ENCODE measurements at places on chromosomes 1 and 21. TPM values are rescaled to one million over a fixed set of nuclear protein-coding genes. Genes with fewer than 3 reads are reported as not detected.

- no peaks in the 10 kb centered on the region for H3K27me3 ChIP-seq
- H3K4me3 ChIP-seq, result no peak overlapping the region
- H3K36me3 ChIP-seq, result no peaks in the 10 kb centered on the region
- peaks cover 15% of the 10 kb centered on the region for H3K4me1 ChIP-seq
- DNase-seq, result peak; percentile 42
- H3K27ac ChIP-seq, result no peak overlapping the region
Measured at GRCh38 chr1:44040846-44041245, 9.6 kb upstream of the SLC6A9 start.

DNA sequence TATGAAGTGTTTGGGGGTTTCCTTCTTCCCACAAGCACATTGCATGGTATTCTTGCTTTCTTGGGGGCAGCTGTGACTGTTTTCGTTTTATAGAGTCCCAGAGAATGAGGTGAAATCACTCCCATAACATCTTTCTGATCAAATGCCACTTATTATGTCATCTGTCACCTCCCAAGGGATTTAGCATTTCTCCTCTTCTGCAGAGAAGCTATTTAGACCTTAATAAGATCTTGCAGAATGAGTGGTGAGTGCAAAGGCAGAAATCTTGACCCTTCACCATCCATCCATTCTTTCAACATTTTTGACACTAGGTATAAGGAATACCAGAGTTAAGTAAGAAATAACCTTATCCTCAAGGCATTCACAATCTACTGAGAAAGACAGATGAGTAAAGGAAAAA lies 318.6 kb upstream of the POU3F1 start:
- H3K27ac ChIP-seq, result no peak overlapping the region
- H3K4me1 ChIP-seq, result no peaks in the 10 kb centered on the region
- H3K27me3 ChIP-seq, result no peaks in the 10 kb centered on the region
- no peaks in the 10 kb centered on the region for H3K36me3 ChIP-seq
- H3K4me3 ChIP-seq, result no peak overlapping the region

Gene ERICH3
- not detected for polyA plus RNA-seq

DNA sequence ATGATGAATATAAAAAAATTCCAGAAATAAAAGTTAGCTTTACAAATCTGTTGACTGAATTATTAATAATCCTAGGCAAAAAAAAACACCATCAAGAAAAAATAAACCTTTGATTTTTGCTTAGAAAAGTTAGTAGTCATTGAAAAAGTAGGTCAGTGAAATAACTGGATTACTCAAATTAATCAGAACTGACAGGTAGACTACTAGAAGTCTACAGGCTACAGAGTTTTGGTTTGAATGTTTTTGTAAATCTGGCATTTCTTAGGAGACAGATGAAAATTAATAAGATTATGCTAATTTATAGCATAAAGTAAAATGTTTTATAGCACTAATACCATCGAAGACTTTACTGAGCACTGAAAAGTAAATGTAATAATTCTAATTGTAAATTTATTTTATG lies 511.9 kb downstream of the PTPRC start:
- H3K4me1 ChIP-seq, result no peaks in the 10 kb centered on the region
- H3K27ac ChIP-seq, result no peak overlapping the region
- no peaks in the 10 kb centered on the region for H3K27me3 ChIP-seq
- no peaks in the 10 kb centered on the region for H3K36me3 ChIP-seq
- no peak for DNase-seq

Gene VWA5B1
- not detected for polyA plus RNA-seq

- DNase-seq, result no peak
- H3K36me3 ChIP-seq, result no peaks in the 10 kb centered on the region
- H3K27ac ChIP-seq, result no peak overlapping the region
- no peak overlapping the region for H3K4me3 ChIP-seq
Measured at GRCh38 chr1:226529891-226530290, 18.7 kb upstream of the STUM start.

- H3K27ac ChIP-seq, result no peak overlapping the region
- H3K4me3 ChIP-seq, result no peak overlapping the region
- no peaks in the 10 kb centered on the region for H3K36me3 ChIP-seq
- H3K4me1 ChIP-seq, result no peaks in the 10 kb centered on the region
- peaks cover 25% of the 10 kb centered on the region for H3K27me3 ChIP-seq
Measured at GRCh38 chr1:108663074-108663473, 2.2 kb upstream of the HENMT1 start.

Gene DMBX1
- polyA plus RNA-seq, result not detected

- no peaks in the 10 kb centered on the region for H3K4me1 ChIP-seq
- no peak for DNase-seq
- H3K36me3 ChIP-seq, result no peaks in the 10 kb centered on the region
- no peak overlapping the region for H3K4me3 ChIP-seq
- no peak overlapping the region for H3K27ac ChIP-seq
Measured at GRCh38 chr1:211339631-211340041, 13.0 kb downstream of the TRAF5 start.

Gene SPAG17
- polyA plus RNA-seq, result 0.66 TPM

Gene GBP6
- not detected for polyA plus RNA-seq

- no peaks in the 10 kb centered on the region for H3K4me1 ChIP-seq
- no peaks in the 10 kb centered on the region for H3K27me3 ChIP-seq
- H3K27ac ChIP-seq, result no peak overlapping the region
- no peak overlapping the region for H3K4me3 ChIP-seq
Measured at GRCh38 chr1:80448081-80448480, 1352.7 kb upstream of the ADGRL2 start.

DNA sequence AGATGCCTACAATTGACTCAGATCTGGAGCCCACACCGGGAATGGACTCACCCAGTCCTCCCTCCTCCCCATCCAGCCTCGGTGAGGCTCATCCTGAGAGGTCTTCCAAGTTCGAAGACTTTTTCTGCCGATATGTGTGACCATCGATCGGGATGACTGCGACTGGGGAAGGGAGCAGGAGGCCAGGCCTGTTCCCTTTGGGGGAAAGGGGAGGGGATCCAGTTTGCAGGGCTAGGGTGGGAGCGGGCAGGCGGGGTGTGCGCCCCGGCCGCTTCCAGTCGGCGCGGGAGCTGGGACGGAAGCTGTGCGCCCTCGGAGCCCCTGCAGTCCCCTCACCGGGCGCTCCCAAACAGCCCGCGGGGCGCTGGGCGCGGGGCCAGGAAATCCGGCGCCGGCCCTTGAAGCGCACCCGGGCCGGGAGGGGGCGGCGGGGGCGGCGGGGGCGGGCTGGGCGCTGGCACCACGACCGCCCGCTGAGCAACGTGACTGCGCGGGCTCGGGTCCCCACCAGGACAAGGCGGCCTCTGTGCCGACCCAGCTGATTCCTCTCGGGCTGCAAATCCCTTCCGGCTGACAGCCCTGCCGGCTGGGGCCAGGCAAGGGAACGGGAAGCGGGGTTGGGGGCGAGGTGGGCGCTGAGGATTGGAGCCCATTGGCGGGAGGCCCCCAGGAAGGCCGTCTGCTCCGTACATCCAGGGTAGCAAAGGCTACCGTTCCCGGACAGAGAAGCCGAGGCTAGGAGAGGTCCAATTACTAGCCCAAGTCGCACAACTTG lies 103.9 kb downstream of the EBNA1BP2 start:
- H3K4me1 ChIP-seq, result peaks cover 11% of the 10 kb centered on the region
- no peak overlapping the region for H3K27ac ChIP-seq
- no peaks in the 10 kb centered on the region for H3K36me3 ChIP-seq
- no peaks in the 10 kb centered on the region for H3K27me3 ChIP-seq
- H3K4me3 ChIP-seq, result no peak overlapping the region
